ENCODE measurements at places on chromosomes 4 and X.

DNA sequence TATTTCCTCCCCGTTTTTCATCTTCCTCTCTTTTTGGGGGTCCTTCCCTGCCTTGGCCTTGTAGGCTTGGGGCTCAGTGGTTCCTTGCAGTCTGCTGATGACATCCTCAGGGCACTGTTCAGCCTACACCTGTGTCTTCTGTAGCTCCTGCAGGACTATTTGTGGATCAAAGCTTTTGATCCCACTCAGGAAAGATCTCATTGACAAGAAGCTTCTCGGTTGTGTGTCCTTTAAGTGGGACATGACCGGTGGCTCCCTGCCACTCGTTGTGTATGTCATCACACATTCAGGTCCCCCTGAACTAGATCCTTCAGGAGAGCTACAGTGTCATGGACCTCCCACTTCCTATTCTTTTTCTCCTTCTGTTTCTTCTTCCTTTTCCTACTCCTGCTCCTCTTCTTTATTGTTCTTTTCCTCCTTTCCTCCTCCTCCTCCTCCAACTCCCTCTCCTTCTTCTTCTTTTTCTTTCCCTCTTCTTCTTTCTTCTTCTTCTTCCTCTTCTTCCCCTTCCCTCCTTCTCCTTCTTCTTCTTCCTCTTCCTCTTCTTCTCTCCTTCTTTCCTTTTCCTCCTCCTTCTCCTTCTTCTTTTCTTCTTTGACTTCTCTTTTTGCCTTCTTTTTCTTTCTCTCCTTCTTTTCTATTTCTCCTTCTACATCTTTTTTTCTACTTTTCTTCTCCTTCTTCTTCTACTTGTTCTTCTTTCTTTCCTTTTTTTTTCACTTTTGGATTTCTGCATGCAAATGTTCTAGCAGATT is 67.8 kb downstream of the NBDY start:
- DNase-seq: no peak

- DNase-seq: no peak
Measured at GRCh38 chrX:130906776-130907175, 3.8 kb upstream of the ENOX2 start.

DNA sequence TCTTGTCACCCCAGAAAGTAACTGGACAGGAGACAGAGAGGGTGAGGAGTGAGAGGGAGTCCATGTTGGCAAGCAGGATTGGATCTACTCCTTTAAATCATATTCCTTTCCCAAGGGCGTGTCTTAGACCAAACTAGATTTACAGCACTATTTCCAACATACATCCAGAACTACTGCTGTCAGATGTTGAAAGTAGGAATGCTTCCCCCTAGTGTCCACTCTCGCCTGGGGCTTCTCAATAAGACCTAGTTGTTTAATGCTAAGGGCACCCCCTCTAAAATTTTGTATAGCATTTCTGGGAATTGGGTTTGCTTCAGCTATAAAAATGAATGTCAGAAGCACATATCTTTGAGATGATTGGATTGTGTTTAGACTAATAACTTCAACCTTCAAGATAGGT is 13.3 kb downstream of the OFD1 start:
- no peak for DNase-seq

DNA sequence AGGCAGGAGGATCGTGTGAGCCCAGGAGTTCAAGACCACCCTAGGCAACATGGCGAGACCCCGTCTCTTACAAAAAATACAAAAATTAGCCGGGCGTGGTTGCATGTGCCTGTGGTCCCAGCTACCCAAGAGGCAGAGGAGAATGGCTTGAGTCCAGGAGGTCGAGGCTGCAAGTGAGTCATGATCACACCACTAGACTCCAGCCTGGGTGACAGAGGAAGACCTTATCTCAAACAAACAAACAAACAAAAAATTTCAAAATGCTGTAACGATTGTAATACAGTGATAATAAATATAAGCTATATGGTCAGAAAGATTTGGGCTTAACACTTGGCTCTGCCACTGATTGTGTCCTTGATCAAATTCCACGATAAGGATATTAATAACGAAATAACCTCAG is 24.2 kb downstream of the SLC25A4 start:
- no peak for DNase-seq

GRCh38 chrX:108025376-108025775 is 19.5 kb upstream of the VSIG1 start:
- DNase-seq: no peak

GRCh38 chr4:73764513-73764912 is 24.1 kb downstream of the CXCL8 start:
- DNase-seq: no peak

DNA sequence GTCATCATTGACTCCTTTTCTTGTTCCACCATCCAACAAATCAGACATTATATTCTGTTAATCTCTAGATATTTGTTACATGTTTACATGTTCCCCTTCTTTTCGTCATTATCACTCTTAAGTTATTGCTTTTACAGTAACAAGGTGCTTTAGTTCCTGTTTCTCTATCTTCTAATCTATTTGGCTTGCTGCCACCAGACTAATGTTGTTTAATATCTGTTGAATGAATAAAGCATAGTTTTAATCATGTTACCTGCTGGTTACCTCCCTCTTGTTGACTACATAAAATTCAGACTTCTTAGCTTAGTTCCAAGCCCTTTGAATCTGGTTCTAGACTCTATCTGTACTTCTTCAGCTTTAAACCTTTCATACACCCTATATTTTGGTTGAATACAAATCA is 129.8 kb upstream of the TRIM2 start:
- no peak for DNase-seq

DNA sequence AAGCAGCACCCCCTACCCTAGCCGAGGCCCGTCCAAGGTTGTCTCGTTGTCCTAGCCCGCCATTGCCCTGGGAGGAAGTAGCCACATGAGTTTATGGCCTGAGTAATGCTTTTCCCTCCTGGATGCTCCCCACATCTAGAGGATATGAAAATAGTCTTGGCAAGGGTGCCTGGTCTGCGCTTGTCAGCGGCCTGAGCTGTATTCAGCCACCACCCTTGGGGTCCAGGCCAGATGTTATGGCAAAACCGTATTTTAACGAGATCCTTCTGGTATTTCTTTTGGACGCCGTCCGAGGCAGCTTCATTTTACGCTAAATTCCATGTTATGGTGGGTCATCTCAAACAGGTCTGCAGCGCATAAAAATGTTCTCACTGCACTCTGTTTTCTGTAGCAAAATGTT is 89.3 kb downstream of the GPR143 start:
- no peak for DNase-seq

DNA sequence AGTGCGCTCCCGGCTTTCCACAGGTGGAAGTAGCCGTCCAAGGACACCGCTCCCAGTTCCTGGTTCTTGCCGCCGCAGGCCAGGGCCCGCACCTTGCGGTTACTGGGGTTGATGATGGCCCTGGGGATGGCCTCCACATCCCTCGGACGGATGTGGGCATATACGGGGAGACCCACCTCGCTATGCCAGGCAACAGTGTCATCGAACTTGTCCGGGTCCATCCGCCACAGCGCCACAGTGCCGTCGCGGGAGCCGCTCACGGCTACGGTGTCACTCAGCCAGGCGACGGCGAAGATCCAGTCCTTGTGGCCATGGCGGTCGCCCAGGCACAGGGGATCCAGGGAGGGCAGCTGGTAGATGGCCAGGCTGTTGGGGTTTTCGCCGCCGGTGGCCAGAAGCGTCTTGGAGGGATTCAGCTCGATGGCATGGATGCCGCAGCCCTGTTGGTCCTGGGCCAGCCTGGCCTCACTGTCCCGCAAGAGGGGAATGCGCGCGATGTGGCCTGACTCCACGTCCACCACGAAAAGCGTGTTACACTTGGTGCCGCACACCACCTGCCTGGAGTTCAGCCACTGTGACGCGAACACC is 795 bp downstream of the DCAF12L1 start:
- no peak for DNase-seq

DNA sequence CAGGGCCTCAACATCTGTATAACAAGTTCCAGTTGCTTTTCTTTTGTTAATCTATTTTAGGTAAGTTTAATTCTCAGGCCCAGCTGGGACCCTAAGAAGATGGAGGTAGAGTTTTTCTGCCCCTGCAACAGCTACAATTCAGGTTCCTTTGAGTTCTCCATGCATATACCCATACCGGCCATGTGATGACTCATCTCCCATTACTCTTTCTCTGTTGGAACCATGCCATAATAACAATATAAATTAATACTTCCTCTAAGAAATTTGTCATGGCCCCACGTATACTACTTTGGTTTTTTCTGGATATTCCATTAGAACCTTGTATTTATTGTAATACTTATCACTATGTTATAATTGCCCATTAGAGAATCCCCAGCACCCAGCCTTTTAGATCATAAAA is 1.3 kb upstream of the INTU start:
- no peak for DNase-seq

GRCh38 chr4:98318521-98318920 is 57.3 kb downstream of the RAP1GDS1 start:
- no peak for DNase-seq

DNA sequence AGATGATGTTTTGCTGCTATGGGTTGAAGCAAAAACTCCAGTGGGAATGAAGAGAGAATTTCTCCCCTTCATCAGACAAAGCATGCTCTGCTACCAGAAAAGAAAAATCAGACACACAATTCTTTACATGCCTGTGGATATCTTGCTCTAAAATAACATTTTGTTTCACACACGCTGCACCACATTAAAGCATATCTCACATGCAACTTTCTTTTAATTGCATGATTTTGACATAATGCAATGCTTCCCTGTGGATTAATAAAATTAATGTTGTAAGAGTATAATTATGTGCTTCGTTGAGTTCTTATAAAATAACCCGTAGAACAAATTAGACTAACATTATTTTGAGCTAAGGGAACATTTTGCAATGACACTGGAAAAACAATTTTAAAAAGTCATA is 2230.7 kb downstream of the PCDH7 start:
- DNase-seq: no peak

- DNase-seq: no peak
Measured at GRCh38 chr4:52836120-52836519, 26.0 kb upstream of the RASL11B start.

DNA sequence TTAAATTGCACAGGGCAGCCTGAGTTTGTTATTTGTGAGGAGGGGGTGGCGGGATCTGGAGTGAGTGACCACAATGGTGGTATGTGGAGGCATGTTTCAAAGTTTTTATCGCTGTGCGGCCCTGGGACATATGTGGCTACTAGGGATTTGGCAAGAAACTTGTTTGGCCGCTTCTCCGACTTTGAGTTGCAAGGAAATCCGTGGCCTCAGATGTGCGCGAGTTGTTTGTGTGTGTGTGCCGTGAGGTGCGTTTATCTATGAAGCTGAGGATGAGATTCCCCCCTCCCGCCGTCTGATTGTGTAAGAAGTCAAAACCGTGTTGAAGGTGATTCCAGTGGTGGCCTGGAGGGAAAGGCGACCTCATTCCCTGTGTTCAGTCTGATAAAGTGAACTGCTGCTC is 1.4 kb downstream of the JADE3 start:
- DNase-seq: no peak

DNA sequence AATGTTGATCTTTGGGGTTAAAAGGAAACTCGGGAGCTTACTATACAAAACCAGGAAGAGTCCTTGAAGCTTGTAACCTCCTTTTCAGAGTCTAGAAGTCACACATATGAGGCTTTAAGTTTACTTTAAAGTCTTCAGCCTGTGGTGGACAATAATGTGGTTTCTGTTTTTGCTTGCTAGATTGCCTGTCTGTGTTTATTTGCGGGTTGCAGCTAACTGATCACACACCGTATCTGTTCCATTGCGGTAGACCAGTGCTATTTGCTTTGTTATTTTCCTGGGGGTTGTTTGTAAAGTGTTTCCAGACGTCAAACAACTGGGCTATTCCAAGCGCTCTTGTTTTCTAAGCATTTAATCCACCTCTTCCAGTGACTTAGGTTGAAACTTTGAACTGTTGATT is 143.0 kb upstream of the GYPA start:
- no peak for DNase-seq

GRCh38 chr4:21872101-21872500 is 76.5 kb downstream of the KCNIP4 start:
- no peak for DNase-seq

DNA sequence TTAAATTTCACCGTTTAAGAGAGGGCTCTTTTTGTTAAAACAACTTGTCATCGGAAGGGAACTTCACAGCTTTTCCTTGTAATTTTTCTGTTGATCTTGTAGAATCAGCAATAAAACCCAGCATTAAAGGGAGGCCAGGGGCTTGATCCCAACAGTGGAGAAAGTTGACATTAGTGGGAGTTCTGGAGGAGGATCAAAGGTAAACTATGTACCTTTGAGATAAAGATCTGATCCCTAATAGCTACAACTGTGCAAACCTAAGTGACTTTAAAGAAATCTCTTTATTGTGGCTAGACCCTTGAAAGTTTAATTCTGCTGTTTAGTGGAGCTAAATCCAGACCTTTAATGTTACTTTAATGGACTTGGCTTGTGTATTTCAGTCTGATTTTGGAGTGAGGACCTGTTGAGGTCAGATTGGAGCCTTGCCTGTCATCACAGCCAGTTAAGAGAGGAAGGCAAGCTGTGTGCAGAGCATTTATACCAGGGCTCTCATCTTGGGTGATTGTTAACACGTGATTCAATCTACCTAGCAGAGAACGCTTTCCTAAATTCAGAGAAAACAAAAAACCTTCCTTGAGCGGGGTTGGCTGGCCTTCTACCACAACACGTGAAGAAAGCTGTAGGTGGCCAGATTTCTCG is 1.7 kb downstream of the DOCK11 start:
- DNase-seq: no peak

DNA sequence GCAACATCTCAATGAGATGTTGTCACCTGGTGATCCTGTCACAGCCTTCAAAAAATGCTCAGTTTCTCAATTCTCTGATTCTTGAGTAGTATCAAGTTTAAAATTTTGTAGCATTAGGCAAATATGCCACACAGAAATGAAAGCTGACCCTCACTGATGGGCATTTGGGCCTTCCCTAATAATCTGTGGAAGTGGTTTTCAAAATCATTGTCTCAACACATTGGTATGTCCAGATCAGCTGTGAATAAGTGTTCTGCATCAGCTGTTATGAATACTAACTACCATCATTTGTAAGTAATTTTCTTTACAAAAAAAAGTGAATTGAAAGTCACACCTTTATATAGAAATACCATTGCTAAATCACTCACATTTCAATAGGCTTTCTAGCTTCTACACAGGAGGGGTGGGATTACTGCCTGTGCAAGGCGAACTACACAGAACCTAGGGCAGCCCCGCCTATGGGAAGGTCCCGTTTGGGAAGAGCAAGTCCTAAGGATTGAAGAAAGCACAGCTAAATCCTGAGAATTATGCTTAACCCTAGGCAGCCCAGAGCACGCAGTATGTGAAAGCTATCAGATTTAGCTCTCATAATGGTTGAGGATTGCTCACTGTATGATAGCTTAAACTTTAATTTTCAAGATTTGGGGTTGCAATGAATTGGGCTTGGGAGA is 73.4 kb downstream of the GPC3 start:
- no peak for DNase-seq

DNA sequence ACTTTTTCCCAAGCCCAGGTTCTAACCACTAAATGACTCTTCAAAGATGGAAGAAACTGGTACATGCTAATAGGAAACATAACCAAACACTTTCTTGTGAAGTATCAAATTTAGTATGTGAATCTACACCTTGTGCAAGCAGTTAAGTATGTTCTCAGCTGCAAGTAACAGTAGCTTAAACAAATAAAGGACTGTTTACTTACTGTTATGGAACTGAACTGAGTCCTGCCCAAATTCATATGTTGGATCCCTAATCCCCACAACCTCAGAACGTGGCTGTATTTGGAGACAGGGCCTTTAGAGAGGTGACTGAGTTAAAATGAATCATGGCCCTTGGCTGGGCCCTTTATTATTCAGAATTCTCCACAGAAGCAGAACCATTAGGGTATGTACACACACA is 178.7 kb downstream of the KDR start:
- no peak for DNase-seq

- peak; percentile 37 for DNase-seq
Measured at GRCh38 chr4:77852892-77853495, 9.6 kb upstream of the MRPL1 start.

GRCh38 chr4:118337954-118338353 is 14.8 kb downstream of the PRSS12 start:
- DNase-seq: no peak

Data from activated CD8-positive, alpha-beta memory T cell treated with anti-CD3 and anti-CD28 coated beads for 1 hour (primary cell).